ENCODE measurements at places on chromosomes 7 and 10.
A peak's percentile ranks its signal among the peaks of the same experiment; 100 is the strongest.

DNA sequence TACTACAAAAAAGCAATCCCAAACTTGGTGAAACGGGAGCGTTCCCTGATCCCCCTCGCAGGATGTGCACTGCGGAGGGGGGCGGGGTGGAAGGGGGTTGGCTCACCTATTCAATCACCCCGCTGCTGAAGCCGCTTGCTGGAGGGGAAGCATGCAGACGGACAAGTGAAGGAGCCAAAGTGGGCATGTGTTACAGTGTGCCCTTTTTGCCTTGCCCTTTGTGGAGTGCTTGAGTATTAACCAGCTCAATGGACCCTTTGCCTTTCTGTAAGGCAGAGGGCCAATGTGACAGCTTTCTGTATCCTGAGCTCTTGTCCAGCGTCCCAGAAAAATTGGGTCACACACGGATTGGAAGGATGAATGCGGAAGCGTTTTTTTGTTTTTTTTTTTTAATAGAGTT, 348.9 kb upstream of the NPSR1 start:
- no peak for DNase-seq

- no peak for DNase-seq
Measured at GRCh38 chr7:99731638-99732374, 3.2 kb downstream of the CYP3A7 start.

GRCh38 chr10:86662186-86663045, 5.9 kb upstream of the LDB3 start:
- no peak for DNase-seq

DNA sequence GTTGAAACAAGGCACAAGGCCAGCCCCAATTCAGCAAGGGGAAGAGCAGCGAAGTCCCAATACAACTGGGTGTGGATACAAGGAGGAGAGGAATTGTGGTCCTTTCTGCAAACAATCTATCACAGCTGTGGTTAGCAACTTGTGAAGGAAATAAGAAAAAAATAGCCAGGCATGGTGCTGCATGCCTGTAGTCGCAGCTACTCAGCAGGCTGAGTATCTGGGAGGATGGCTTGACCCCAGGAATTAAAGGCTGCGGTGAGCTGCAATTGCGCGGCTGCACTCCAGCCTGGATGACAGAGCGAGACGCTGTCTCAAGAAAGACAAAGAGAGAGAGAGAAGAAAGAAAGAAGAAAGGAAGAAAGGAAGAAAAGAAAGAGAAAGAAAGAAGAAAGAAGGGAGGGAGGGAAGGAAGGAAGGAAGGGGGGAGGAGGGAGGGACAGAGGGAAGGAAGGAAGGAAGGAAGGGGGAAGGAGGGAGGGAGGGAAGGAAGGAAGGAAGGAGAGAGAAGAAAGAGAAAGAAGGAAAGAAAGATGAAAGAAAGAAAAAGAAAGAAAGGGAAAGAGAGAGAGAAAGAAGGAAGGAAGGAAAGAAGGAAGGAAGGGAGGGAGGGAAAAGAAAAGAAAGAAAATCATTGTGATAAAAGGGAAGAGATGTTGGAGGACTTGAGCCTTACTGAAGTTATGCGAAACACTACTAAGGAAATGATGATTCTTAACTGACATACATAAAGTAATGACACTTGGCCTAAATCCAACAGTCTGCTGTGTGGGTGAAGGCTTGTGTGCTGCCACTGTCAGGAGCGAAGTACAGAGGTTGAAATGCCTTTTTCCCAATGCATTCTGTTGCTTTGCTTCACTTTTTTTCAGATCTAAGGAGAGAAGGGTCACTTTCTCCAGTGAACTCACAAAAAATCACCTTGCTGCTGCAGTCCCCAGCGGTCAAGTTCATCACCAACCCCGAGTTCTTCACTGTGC, 117.0 kb upstream of the STK17A start:
- no peak for DNase-seq

DNA sequence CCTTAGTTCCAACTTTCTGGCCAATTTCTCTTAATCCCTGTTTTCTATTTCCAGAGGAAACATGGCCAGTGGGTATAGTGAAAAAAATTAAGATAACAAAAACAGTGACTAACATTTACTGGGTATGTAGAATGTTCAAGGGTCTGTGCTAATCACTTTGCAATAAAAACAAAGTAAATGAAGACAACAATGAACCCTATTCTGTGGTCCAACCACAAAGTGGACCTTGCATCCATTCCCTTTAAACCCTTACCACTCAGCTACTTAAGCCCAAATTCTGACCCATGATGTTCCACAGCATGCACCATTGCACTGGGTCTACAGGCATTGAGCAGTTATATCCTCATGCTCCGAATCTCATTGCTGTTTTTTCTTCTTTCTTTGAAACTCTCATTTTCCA, 179.9 kb upstream of the PRKCQ start:
- no peak for DNase-seq

- DNase-seq: no peak
Measured at GRCh38 chr7:20229646-20230500, 12.7 kb upstream of the MACC1 start.

DNA sequence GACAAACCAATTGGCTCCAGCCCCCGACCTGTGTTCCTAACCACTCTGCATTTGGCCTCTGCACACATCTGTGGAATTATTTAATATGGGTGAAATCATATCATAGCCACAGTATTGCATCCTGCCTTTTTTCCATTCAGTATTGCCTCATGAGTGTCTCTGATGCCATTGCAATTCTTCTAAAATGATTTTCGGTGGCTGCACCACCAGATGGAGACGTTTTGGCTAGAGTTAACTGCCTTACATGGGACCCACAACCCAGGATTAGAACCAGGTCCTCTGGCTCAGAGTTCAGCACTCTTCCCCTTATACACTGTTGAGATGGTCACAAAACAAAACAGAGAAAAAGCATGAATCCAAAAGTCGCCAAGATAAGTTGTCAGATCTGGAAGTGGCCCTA, 180.8 kb downstream of the EMX2 start:
- DNase-seq: no peak

DNA sequence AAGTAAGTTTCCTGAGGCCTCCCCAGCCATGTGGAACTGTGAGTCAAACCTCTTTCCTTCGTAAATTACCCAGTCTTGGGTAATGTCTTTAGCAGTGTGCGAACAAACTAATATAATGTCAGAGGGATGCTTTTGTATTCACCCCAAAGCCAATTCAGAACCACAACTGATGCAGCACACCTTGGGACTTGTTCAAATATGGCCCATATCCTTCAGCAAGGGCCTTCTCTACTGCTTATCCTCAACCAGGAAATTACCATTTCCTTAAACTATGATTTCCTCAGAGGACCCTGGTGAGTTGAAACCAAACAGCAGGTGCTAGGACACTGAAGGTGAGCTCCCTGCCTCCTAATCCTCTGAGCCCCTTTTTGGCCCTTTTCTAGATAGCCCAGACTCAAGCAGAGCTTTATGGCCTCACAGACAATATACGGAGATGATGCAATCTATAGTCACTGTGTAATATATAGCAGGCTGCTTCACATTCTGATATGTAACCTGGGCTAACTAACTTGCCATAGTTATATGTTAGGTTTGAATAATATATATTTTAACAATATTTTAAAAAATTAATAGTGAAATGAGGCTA, 15.2 kb downstream of the SRI start:
- DNase-seq: no peak

- DNase-seq: peak; percentile 25
Measured at GRCh38 chr7:100127866-100128636, 1.3 kb downstream of the MBLAC1 start.

- no peak for DNase-seq
Measured at GRCh38 chr7:142567201-142568075, 181.8 kb upstream of the PRSS1 start.
